ENCODE measurements at places on chromosomes 7 and 10. TPM values are rescaled to one million over a fixed set of nuclear protein-coding genes. Genes with fewer than 3 reads are reported as not detected.

The CPEB3 gene
- total RNA-seq = 1.3 TPM

The TES gene
- total RNA-seq = 269 TPM

The GOLGA7B gene
- total RNA-seq = 2.7 TPM

The PDK4 gene
- 0.42 TPM for total RNA-seq

The THNSL1 gene
- total RNA-seq = 4.6 TPM

The SH2D4B gene
- total RNA-seq = not detected

The SPDYE3 gene
- not detected for total RNA-seq

The ARHGEF35 gene
- 9.0 TPM for total RNA-seq

The ANKRD1 gene
- total RNA-seq = 146 TPM

The ZNF518A gene
- total RNA-seq = 15.9 TPM

The CACNA2D1 gene
- total RNA-seq = 5.9 TPM

The OPALIN gene
- total RNA-seq = not detected

The CALHM1 gene
- not detected for total RNA-seq

The LLCFC1 gene
- not detected for total RNA-seq

The NPSR1 gene
- not detected for total RNA-seq

The PPIF gene
- 80.6 TPM for total RNA-seq

The LRMDA gene
- 24.3 TPM for total RNA-seq

The BMI1 gene
- 54.6 TPM for total RNA-seq

The GPR26 gene
- 0.55 TPM for total RNA-seq

The AKR1B1 gene
- total RNA-seq = 87.8 TPM

The RBM28 gene
- total RNA-seq = 25.9 TPM

The MRLN gene
- total RNA-seq = not detected

The CUEDC2 gene
- total RNA-seq = 93.9 TPM

The FBXL13 gene
- 3.1 TPM for total RNA-seq

The TET1 gene
- total RNA-seq = 1.2 TPM

The PPP1R9A gene
- 19.9 TPM for total RNA-seq

The IFIT2 gene
- total RNA-seq = 9.4 TPM

The GLUD1 gene
- total RNA-seq = 94.5 TPM

The NKX1-2 gene
- not detected for total RNA-seq

The NXPH1 gene
- total RNA-seq = not detected

The RET gene
- total RNA-seq = 0.27 TPM
